ENCODE measurements at places on chromosomes 4 and X.

DNA sequence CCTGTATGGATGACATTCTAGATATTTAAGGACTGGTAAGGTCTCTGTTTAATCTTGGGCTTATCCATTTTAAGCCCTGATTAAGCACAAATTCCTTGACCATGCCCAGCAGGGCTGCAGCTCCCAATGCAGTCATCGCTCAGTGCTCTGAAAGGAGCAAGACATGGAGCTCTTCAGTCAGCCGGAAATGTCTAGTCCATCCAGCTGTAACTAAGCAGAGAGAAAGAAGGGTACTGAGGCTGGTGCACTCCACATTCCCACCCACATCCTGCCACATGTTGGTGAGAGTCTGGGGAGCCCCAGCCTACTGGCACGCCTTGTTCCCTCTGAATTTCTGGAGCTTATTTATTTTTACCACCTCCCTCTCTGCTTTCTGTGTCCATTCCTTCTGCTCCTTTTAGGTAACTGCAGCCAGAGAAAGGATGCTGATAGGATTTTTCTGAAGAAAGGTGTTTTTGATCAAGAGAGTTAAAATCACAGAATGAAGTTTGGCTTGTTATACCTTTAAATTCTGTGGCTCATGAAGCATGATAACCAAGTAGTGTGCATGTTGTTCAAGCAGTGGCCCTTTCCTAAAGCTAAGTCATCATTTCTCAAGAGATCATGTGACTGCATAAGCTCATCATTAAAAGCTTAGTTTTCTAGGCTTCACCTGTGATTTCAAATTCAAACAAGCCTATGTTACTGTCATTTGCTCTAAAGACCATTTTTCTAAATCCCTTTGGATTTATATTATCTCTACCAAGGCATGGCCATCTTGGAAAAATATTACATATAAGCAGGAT, 74.0 kb downstream of the GALNT7 start:
- no peak for ATAC-seq
- H3K27ac ChIP-seq = no peak overlapping the region
- H3K27me3 ChIP-seq = no peaks in the 10 kb centered on the region

DNA sequence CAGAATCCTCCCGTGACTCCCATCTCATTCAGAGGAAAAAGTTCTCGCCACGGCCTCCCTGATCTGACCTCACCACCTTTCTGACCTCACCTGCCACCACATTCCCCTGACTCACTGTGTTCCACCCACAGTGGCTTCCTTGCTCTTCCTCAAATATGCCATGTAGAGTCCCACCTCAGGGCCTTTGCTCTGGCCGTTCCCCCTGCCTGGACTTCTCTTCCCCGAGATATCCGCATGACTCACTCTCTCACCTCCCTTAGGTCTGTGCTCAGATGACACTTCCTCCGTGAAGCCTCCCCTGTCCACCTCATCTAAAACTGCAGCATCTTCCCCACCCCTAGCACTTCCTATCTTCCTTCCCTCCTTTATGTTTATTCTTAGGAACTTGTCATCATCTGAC, 7.2 kb upstream of the TSPYL2 start:
- no peak overlapping the region for H3K27ac ChIP-seq
- H3K4me3 ChIP-seq = no peak overlapping the region
- ATAC-seq = no peak
- H3K27me3 ChIP-seq = no peaks in the 10 kb centered on the region
- peaks cover 20% of the 10 kb centered on the region for H3K4me1 ChIP-seq
- no peaks in the 10 kb centered on the region for H3K36me3 ChIP-seq

GRCh38 chr4:14568351-14568750, 433.9 kb upstream of the CPEB2 start:
- no peaks in the 10 kb centered on the region for H3K4me1 ChIP-seq
- no peak overlapping the region for H3K27ac ChIP-seq
- H3K4me3 ChIP-seq = no peak overlapping the region
- peaks cover 8% of the 10 kb centered on the region for H3K27me3 ChIP-seq
- no peaks in the 10 kb centered on the region for H3K36me3 ChIP-seq

- H3K27me3 ChIP-seq = no peaks in the 10 kb centered on the region
- peaks cover 4% of the 10 kb centered on the region for H3K4me1 ChIP-seq
- ATAC-seq = no peak
- no peaks in the 10 kb centered on the region for H3K36me3 ChIP-seq
- H3K27ac ChIP-seq = no peak overlapping the region
Measured at GRCh38 chrX:111131572-111131971, 35.6 kb downstream of the PAK3 start.
